T-helper 1 cell (primary cell): ENCODE measurements at places on chromosomes 16 and 17.

GRCh38 chr17:494601-495265, 142.1 kb upstream of the RPH3AL start:
- no peak for DNase-seq

GRCh38 chr17:15470536-15470935, 3.1 kb upstream of the CDRT4 start:
- no peak for DNase-seq

DNA sequence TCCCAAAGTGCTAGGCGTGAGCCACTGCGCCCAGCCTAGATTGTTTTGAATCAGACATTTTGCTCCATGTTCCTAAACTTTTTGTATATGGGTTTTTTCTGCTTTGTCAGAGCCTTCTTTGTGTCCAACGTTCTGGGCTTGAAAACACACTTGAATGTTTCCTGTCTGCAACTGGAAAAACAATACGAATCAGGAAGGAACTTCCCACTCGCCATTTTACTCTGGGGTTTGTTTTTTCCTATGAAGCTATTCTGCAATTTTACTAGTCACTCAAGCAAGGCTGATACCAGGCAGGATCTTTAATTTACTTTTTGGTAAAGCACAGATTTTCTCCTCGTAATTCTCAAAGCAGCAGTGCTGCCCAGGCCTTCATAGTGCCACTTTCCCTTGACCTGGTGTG, 31.6 kb downstream of the ARHGAP17 start:
- no peak for DNase-seq

DNA sequence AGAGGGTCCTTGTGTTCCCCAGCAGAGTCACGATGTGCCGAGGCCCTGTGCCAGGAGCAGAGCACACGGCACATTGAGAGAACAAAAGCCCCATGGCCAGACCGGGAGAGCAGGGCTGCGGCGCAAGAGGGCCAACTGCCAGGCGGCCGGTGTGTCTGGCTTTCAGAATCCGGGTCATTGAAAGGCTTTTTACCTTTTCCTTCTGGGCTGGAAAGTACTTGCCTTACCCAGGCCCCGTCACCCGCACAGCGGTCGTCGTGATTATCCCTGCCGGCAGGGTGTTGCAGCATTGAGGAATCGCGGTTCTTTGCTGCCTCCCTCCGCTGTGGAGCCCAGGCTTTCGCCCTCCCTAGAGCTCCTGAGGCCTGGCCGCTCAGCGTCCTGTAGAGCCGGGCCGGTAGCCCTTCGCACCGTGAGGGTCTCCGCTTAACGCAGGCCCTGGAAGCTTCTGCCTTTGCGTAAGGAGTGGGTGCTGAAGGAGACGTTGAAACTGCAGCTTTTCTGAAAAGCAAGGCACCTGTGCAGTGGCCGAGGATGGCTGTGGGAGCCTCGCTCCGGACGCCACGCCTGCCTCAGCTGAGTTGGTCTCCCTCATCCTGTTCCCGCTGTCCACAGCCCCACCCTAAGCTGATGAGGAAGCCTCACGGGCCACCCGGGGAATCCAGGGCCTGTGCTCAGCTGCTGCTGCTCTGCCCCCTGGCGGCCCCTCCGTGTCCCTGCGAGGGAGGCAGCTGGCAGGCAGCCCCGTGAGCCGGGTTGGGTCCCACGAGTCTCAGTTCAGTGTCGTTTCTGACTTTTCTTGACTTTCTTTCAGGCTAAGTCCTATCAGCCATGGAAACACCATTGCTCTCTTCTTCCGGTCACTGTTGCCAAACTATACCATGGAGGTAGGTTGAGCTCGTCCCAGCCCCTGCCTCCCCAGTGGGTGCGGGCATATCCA, 8.6 kb upstream of the MC1R start:
- peak; percentile 51 for DNase-seq

DNA sequence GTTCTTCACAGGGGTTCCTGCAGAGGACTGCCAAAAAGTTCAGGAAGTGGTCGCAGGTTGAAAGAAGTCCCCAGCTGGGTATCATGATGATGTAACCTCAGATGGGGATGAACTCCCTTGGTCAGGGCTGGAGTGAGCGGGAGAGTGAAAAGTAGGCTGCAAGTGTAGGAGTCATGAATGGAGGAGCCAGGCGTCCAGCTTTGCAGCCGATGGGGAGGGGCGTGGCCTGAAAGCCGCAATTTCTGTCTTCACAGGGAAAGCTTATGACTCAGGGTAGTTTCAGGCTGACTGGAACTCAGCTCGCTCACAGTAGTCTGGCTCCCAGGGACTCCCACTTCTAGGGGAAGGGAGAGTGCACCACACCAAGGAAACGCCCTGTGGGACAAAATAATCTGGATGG, 70.0 kb upstream of the HS3ST3A1 start:
- no peak for DNase-seq

DNA sequence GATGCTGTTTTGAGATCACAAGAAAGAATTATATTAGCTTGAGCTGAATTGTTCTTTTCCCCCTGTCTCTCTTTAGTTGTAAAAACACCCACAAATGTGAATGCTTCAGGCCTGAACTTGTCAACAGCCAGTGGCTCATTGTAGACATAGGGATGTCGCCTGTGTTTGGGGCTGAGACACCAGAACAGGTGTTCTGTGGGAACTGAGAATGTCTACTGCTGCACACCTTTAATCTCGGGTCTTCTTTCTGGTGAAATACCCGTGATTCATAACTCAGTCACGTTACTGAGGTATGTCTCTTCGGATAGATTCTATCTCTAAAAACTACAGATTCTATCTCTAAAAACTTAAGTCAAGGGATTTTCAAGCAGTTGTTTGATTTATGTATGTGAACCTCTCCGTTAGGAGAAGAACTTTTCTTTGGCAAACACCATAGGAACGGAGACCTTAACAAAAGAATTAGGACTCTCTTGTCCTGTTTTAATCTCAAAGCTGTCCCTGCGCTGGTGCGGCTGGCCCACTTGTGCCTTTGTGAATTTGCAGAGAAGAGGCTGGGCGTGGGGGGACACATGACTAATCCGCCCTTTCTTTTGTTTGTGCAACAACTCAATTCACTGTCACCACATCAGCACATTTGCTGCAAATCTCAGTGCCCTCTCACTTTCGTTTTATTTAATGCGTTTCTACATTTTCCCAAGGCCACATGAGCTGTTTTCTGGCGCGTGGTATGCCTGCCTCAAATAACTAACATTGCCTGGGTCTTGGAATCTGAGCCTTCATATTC, 643.0 kb downstream of the MAF start:
- no peak for DNase-seq

GRCh38 chr16:351804-352520, 561 bp downstream of the AXIN1 start:
- no peak for DNase-seq

GRCh38 chr16:58021661-58022551, 3.6 kb upstream of the MMP15 start:
- DNase-seq: no peak

- DNase-seq: no peak
These were observed 92.1 kb upstream of the ZNF750 start for GRCh38 chr17:82931699-82932517.

- DNase-seq: no peak
These were observed 13.8 kb downstream of the DNAAF8 start for GRCh38 chr16:4747906-4748681.

DNA sequence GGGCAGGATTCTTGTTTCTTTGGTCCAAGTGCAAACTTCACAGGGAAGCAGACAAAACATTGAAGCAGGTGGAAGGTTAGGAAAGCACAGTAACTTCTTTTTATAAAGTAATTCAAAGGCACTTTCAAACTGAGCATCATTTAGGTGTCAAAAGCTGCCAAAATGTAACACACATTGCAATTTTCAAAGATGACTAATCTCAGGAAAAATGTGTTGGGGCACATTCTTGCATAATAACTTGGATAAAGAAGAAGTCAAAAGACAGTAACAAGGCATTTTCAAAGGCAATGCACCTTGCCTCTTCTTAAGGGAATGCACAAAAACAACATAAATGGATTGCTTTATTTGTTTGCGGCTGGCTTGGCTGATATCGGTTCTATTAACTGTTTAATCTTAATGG, 3.6 kb downstream of the KCNJ2 start:
- no peak for DNase-seq

DNA sequence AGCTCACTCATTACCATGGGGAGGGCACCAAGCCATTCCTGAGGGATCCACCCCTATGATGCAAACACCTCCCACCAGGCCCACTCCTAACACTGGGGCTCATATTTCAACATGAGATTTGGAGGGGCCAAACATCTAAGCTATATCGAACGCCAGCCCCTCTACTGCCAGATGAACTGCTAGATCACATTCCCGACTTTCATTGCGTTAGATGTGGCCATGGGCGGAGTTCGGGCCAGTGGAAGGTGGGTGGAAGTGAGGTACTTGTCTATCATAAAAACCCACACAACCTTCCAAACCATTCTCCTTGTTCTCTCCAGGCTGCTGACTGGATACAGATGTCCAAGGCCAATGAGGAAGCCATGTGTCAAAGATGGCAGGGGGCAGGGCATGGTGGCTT, 27.0 kb upstream of the ANKRD40CL start:
- no peak for DNase-seq

- DNase-seq: peak; percentile 85
These were observed 50.9 kb upstream of the CPNE2 start for GRCh38 chr16:57041182-57042156.

GRCh38 chr17:19614900-19615299, 33.7 kb upstream of the ALDH3A2 start:
- DNase-seq: no peak

DNA sequence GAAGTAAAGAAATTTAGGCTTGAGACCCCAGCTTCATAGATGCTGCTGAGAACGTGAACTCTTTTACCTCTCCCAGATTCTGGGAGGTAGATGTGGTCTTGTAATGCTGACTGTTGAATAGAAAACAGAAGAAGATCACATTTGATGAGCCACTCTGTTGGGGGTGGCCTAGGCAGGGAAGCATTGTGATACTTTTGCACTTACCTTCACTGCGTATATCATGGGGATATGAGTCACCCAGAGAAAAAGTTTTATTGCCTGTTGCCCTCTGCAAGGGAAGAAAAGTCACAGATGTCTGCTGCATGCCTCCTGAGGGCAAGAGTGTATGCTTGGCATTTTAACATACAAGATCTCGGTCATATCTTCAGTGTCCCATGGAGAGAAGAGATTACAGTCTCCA, 365.4 kb downstream of the SNX29 start:
- DNase-seq: no peak

- DNase-seq: no peak
These were observed 14.3 kb downstream of the PIEZO1 start for GRCh38 chr16:88770461-88771293.

- DNase-seq: no peak
These were observed 4.6 kb upstream of the NPRL3 start for GRCh38 chr16:143047-143446.

DNA sequence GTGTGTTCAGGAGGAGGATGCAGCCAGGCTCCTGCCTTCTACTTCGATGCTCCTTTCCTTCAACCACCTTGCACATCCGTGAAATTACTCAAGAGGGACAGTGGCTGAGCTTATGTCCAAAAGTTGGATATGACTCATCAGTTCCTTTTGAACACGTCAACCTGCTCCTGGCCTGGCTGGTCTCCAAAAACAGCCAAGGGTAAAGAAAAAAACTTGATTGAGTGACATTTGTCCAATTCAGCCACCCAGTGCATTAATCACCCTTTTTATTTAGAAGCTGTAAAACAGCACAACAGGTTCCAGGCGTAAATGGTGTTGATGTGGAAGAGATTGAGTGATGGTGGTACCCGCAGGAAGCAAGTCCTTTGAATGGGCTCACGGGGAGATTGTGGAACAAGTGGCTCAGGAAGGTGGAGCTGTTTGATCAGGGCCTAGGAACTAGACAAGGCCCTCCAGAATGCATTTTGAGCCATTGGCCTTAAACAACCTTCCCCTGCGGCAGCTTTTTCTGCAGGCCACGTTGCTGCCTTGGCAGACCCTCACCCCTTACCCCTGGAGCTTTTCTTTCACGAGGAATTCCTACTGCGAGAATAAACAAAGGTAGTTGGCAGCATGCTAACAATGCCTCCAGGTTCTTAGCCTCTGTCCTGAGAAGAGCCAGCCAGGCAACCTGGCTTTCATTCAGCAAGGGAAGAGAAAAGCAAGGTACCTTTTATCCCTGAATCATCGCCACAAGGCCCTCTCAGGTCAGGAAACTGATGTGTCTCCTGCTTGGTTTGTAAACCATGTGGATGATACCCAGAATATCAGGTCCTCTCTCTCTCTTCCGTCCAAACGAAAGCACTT, 173.3 kb upstream of the CACNG5 start:
- DNase-seq: no peak

- DNase-seq: no peak
These were observed 613 bp downstream of the ECI1 start for GRCh38 chr16:2250652-2251295.

DNA sequence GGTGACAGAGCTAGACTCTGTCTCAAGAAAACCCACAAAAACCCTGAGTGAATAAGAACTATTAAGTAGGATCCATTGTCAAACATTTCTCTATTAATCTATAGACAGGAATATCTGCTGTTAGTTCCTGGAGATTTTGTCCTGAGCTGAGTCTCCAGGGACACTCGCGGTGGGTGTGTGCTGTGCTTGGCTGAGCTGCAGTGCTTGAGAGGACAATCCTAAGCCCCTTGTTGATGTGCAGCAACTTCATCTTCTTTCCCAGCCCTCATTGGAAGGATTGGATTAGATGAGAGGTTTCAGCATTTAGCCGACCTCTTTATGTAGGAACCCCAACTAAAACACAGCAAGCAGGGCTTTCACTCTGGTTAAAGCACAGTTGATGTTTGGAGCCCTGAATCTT, 33.3 kb downstream of the NDEL1 start:
- no peak for DNase-seq

DNA sequence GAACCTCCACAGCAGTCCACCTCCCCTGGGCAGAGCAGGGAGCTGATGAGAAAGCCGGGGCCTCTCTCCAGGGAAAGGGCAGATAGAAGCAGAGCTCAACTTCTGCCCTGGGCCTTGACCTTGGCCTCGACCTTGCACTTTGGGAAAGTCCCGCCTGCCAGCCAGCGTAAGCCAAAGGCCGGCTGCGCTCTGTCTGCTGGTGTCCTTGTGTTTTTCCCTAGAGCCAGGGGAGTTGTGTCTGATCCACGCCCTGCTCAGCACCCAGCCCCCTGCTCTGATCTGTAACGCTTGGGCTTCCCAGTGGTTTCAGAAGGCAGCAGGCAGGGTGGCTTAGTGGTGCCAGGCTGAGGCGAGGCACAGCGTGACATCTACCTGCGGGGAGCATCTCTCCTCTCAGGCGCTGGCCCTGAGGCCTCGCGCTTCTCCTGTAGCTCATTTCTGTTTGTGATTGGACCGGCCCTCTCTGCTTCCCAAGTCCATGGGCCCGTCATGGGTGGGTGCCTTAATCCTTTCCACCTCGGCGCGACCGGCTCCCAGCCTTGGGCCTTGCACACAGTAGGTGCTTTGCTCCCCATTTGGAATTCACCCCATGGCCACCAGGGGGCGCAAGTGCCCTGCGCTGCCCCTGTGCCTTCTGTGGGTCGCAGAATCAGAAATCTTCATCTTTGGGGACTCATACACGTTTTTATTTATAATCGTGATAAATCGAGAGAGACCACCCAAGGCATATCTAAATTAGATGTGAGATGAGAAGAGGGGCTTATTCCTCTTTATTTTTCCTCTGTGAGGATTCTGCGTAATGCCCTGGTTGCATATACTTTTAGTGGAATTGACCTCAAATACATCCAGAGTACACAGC, 24.2 kb downstream of the SGSH start:
- peak; percentile 54 for DNase-seq

GRCh38 chr16:56356276-56357240, 68.8 kb downstream of the AMFR start:
- DNase-seq: peak; percentile 42

- no peak for DNase-seq
These were observed 12.7 kb upstream of the CD300LD start for GRCh38 chr17:74604761-74605160.
